ENCODE measurements at places on chromosomes 13 and 19.

DNA sequence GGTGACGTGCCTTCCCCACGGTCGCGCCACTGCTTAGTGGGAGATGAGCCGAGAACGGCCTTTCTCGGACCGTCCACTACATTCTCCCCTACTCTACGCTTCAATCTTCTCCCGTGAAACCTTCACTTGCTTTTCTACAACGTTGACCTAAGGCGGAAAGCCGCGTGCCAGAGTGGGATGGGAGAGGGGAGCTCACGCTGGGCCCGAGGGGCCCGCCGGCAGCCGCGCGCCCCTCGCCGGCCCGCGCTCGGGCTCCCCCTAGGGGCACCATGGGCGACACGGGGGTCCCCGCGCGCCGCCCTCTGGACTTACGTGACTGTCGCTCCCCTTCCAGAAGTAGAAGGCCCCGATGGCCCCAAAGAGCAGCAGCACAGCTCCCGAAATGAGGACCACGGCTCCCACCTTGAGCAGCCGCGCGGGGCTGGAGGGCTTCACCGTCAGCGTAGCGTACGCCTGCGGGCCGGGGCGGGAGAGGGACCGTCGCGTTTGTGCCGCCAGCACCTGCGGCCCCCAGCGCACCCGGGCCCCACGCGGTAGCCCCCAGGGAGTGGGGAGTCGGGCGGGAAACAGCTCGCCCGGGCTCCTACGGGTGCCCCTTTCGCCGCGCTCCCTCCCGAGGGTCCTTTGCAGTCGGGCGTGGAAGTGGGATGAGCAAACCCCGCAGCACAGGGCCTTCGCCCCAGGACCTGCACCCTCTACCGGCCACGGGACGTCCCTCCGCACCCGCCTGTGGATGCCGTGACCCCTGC is 727 bp downstream of the CNMD start:
- DNase-seq = peak; percentile 11

GRCh38 chr19:10565567-10566407 is at the start of gene KRI1:
KRI1 (minus strand) TSS chr19:10566010; CDS start chr19:10565999, 11 bp downstream.
- DNase-seq = peak; percentile 94

DNA sequence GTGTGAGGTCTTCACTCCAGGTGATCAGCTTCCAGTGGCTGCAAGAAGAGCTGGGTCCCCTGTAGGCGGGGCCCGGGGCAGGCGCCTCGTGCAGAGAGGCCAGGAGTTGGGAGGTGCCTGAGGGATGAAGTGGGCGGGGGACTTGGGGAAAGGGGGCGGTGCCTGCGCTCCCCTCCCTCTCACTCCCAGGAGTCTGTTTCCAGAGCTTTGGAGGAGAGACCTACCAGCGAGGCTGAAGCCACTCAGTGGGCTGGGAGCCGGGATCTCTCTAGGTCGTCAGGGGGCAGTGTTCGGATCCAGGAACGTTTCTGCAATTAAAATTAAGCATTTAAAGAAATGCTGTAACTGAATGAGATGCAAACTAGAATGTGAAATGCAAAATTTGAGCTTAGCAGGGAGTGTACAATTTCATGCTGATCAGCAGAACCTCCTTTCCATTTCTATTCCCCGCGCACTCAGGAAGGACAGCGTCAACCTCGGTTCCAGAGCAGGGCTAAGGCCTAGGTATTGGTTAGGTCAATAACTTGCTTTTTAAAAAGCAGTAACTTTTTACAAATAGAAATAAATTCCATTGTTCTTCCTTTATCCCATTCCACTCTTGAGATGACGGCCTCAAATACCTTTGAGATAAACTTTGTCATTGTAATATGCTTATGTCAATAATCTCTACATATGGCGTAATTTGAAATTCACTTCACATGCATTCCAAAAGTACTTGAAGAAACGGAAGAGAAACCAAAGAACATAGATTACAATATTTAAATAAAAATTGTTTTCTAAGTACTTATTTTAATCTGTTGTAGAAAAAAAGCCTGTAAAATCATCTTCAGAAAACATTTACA is 11.6 kb downstream of the ZNF160 start:
- no peak for DNase-seq

- no peak for DNase-seq
Measured at GRCh38 chr13:33375421-33375820, 89.9 kb upstream of the STARD13 start.

DNA sequence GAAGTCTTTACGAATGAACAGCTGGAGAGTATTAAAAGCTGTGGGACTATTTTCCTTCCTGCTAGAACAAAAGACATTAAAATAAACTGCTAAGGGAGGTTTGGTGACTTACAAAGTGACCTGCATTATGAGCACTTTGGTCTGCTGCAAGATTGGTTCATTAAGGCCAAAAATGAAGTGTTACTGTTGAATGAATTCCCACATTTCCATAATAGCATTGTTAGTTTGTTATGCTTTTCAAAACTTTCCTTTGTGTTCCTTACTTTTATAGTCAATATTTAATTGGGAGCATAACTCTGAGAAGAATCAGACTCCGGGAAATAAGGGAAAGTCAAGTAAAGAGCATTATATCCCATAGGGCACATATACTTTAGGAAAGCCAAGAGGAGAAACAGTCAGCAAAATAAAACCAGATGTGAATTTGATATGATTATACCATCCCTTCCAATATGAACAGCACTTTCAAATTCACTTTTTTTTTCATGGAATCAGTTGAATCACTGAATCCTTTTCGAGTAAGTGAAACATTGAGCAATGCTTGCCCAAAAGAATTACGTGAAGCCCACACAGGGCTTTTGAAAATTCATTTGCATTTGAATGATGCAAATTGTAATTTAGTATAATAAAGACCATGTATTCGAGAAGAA is 112.6 kb downstream of the KCTD12 start:
- DNase-seq = no peak

DNA sequence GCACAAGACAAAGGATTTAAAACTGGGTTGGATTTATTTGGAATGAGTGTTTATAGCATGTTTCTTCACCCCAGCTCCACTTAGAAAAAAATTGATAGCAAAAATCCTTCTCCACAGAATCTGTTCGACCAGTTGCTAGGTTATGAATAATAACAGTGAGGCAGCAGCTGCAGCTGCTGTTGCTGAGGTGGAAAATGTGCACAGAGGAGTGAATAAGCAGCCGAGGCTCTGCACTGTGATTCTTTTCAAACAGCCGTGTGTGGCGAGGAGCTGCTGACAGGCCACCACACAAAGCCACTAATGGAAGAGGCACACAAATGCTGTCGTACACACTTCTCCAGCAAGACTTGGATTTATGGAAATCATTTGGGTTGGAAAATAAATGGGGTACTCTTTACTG is 6.4 kb upstream of the RASL11A start:
- no peak for DNase-seq

DNA sequence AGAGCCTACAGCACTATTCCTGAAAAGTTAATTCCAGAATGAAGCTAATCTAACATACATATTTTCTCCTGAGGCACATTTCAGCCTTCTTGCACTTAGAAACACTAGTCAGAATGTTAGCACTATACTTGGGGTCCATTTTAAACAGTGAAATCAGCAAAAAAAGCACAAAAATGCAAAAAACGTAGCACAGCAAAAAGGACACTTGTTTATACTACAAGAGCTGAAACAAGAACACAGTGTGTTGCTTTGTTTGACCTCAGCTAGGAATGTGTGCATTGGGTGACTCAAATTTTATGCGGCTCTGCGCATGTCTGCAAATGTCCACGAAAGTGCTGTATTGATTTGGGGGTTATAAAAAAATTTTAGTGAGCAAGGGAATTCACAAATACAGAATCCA is 226.2 kb downstream of the KCNRG start:
- DNase-seq = no peak

- no peak for DNase-seq
Measured at GRCh38 chr13:77492982-77493381, 42.5 kb upstream of the SCEL start.

DNA sequence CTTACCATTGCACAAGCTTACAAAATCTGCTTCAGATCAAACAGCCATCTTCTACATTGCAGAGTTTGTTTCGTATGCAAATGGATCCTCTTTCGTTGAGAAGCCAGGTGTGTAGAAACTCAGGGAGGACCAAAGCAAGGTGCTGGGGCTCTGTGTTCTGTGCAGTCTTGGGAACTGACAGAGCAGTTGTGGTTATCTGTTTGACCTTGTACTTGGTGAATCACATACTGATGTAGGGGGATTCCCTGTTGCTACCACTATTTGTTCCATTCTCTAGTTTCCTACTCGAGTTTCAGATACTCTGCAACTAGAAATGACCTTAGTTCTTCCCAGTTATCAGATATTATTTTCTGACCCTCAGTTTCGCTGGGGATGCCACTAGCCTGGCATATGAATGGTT is 95.2 kb upstream of the CLDN10 start:
- no peak for DNase-seq

DNA sequence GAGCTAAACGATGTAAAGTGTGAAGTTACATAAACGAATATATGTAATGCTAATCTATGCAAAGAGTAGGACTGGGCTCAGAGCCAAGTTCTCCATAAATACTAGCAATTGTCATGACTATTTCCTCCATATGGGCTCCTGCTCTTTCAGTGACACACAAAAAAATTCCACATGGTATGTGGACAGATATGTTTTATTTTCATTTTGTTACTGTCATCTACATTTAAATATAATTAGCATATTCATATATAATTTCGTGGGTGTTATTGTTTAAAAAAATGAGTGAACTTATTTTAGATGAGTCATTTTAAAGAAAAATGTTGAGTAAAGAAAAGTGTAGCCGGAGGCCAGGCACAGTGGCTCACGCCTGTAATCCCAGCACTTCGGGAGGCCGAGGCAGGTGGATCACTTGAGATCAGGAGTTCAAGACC is 5.0 kb upstream of the IGSF23 start:
- no peak for DNase-seq

- peak; percentile 85 for DNase-seq
Measured at GRCh38 chr13:98476538-98476966, 100.4 kb downstream of the STK24 start.

All from stimulated activated CD4-positive, alpha-beta T cell treated with anti-CD3 and anti-CD28 coated beads, Interleukin-12 subunit alpha, Interleukin-12 subunit beta, amount 100 ng/mL, for 24 hours (primary cell).